ENCODE measurements at places on chromosomes 6 and 20.

DNA sequence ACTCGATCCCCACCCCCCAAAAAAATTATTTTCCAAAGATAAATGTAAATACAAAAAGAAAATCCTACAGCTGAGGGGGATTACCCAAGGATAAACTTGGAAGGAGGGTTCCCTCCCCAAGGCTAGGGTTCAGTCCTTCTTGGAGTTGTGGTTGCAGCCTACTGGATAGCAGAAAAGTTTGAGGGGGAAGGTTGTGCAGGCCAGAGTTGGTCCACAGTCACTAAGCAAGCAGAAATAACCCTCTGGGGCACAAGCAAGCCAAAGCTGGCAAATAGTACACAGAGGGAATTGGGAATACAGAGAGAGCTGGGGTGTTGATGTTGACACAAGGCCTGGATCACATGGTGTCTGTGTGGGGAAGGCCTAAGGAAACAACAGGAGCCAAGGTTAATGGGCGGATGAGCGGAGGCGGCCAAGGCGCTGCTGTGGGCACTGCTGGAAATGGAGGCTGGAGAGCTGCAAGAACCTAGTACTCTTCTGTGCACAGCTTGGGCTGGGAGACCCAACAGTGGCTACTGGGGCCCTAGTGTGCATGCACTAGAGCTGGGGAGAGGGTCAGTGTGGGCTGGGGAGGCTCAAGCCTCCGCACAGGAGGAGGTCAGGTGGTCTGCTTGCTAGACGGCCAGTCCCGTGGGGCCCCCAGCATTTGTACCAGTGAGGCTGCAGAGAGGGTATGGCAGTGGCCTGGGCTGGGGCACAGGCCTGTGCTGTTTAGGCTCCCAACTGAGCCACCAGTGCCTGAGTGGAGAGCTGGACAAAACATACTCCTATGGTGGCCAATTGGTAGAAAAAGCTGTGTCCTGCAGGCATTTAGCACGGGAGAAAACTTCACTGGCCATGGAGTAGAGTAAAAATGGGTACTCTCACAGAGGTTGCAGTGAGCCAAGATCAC, 5.5 kb upstream of the SNRPB start:
- no peak for DNase-seq

- DNase-seq, result no peak
Observed at GRCh38 chr6:113271437-113271836, 585.7 kb upstream of the MARCKS start.

DNA sequence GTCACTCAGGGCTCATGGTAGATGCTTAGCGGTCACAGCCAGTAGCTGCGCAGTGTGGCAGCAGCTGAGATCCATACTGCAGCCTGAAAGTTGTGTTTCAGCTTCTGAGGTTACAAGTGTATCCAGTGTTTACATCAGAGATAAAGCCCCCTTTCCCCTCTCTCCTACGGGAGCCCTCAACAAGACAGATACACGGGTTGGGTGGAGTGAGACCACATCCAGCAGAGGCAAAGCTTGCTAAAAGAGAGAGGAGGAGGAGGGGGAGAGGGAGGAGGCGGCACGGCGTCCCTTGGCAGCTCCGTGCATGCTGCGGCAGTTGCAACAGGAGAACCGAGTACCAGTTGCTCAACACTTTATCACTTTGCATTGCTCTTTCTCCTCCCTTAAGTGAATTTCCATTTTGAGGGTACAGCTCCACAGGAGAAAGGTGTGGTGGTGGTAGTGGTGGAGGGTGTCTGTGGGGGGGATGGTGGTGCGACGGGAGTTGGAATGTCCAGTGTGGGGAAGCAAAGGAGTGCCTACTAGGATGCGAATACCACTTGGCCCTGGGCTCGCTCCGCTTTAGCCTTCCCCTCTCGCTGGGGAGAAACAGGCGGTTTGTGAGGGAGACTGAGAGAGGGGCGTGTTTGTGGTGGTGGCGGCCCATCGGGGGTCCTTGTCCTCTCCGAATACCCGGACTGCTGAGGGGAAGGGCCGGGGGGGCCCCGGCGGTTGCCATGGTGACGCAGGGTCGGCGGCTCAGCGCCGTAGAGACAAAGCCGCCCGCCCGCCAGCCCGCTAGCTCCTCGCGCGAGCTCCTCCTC, 405 bp upstream of the RNF182 start:
- no peak for DNase-seq

DNA sequence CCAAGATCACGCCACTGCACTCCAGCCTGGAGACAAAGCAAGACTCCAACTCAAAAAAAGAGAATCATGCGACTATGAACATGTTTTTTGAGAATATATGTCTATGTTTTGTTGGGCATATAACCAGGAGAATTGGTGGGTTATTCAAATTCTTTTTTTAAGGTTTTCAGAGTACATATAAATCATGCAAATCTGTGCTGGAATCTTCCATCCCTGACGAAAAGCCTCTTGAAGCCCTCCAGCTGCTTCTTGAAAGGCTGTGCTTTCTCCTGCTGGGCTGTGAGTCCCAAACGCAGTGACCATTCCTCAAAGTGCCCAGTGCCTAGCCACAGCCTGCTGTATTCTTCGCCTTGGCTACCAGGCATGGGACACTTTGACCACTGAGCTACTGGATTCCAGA, 9.2 kb upstream of the RAB22A start:
- DNase-seq, result no peak

- DNase-seq, result no peak
Observed at GRCh38 chr20:45359069-45359405, 3.9 kb upstream of the SYS1 start.

GRCh38 chr20:25867776-25868649, 171.4 kb upstream of the ZNF337 start:
- peak; percentile 12 for DNase-seq

GRCh38 chr6:56359201-56359899, 112.0 kb upstream of the COL21A1 start:
- DNase-seq, result peak; percentile 11

GRCh38 chr6:158619922-158620801, 24.4 kb downstream of the DYNLT1 start:
- no peak for DNase-seq

GRCh38 chr6:4943716-4944115, 60.1 kb downstream of the RPP40 start:
- DNase-seq, result no peak

- no peak for DNase-seq
Observed at GRCh38 chr6:46632053-46632452, 20.6 kb downstream of the CYP39A1 start.

DNA sequence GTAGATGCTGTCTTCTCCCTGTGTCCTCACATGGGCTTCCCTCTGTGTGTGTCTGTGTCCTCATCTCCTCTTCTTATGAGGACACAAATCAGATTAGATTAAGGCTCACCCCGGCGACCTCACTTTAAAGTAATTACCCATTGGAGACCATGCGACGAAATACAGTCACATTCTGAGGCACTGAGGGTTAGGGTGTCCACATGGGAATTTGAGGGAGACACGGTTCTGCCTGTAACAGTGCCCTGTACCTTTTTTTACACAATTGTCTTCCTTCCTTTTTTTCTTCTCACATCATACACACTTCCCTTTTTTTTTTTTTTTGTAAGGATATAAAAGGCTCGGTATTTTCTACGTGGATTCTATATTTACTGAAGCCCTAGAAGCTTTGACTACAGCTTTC, 48.9 kb downstream of the DEK start:
- DNase-seq, result no peak

DNA sequence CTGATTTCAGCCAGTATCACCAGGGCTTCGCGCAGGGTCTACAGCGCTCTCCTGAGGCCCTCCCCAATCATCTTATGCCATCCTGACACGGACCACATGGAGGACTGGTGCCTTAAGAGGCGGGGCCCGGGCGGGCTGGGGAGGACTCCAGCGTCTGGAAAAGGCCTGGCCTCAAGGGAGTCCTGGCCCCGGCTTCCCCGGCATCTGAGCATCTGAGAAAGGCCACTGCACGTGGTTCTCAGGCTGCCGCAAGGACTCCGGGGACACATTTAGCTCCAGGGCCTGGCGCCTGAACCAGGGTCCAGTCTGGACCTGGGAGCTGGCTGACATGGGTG, 21.4 kb downstream of the BHLHE23 start:
- DNase-seq, result no peak

GRCh38 chr20:37376791-37377190, 30.9 kb downstream of the SRC start:
- no peak for DNase-seq

- DNase-seq, result no peak
Observed at GRCh38 chr6:3061501-3061941, 6.8 kb upstream of the RIPK1 start.

- DNase-seq, result no peak
Observed at GRCh38 chr6:353642-354614, 37.6 kb upstream of the IRF4 start.

DNA sequence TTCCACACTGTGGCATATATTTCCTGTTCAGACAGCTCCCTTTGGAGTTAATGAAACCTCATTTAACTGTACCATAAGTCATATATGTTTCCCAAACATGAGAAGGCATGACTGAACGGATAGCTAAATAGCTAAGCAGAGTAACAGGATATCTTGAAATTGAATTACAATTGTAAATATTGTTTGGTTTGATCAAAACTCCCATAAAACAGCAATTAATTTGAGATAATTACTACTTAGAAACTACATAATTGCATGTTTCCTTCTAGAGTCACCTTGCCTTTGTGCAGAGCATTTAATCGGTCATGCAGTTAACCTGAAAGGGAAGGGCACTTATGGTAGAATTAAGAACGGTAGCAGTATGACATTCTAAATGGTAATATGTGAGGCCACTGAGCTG, 179.0 kb upstream of the MAP3K7 start:
- no peak for DNase-seq

DNA sequence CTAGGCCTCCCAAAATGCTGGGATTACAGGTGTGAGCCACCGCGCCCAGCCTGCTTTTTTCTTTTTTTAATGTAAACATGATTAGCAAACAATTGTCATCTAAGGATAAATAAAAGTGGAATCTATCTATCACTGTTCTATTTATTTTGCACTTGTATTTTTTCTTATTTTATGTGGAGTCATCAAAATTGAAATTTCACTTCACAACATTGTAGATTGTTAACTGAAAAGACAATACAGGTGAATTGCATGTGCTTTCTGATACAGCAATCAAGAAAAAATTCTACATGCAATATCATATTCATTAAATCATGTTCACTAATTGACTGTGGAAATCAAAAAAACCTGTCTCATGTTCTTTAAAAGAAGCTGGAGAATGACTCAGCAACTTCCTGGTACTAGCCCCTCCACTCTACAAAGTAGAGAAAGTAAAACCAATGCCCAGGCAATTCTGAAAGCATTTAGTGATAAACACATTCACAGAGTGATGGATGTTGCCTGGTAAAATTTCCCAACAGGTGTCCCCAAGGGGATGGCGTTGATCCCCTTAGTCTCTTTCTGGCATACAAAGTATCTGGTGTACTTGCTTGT, 10.7 kb upstream of the RFX6 start:
- DNase-seq, result no peak

DNA sequence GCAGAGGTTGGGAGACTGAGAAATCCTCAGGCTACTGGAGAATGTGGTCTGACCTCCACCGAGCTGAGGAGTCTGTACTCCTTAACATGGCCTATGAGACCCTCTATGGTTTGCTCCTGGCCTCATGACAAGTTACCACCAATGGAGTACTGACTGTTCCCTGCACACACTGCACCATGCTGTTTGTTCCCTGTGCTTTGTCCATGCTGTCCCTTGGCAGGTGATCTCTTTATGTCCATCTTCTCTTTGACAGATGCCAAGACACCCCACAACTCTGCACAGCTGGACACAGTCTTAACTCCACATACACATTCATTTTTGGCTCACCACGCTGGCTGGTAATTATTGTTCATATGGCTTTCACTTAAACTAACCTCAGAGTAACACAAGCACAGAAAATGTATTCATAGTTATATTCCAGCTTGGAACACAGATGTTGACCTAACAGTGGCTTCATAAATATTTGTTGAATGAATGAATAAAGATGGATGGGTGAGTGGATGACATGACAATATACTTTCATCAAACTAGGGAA, 258.0 kb downstream of the ATXN1 start:
- no peak for DNase-seq

GRCh38 chr20:52060794-52061714, 130.5 kb downstream of the ZFP64 start:
- no peak for DNase-seq

DNA sequence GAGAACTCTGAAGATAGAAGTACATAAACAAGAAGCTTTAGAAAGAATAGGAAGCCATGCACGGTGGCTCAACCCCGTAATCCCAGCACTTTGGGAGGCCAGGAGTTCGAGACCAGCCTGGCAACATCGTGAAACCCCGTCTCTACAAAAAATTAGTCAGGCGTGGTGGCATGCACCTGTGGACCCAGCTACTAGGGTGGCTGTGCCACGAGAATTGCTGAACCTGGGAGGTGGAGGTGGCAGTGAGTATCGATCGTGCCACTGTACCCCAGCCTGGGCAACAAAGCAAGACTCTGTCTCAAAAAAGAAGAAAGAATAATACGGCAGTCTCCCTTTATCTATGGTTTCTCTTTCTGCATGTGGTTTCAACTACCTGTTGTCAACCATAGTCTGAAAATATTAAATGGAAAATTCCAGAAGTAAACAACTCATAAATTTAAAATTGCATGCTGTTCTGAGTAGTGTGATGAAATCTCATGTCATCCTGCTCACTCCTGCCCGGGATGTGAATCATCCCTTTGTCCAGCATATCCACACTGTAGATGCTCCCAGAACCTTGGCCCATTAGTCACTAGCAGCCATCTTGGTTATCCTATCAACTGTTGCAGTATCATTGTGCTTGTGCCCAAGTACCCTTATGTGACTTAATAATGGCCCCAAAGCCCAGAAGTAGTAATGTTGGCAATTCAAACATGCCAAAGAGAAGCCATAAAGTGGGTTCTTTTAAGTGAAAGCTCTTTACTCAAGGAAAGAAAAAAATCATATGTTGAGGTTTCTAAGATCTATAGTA, 22.1 kb downstream of the DEK start:
- no peak for DNase-seq

- no peak for DNase-seq
Observed at GRCh38 chr6:40845553-40845952, 193.5 kb downstream of the UNC5CL start.

DNA sequence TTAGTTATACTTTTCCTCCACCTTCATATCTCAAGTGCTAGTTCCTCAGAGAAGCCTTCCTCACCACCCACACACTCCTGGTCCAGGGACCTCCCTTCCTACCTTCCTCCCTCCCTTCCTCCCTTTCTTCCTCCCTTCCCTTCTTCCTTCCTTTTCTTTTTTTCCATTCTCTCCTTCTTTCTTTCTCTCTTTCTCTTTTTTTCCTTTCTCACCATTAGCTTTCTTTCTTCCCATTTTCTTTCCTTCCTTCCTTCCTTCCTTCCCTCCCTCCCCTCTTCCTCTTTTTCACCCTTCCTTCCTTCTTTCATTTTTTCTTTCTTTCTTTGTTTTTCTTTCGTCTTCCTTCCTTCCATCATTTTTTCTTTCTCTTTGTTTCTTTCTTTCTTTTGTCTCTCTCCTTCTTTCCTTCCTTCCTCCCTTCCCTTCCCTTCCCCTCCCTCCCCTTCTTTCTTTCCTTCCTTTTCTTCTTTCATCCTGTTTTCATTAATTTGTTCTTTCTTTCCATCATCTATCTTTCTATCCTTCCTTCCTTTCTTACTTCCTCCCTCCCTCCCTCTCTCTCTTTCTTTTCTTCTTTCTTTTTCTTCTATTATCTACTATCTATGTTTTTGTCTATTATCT, 416.0 kb downstream of the PLCB1 start:
- no peak for DNase-seq

Measured in stimulated activated CD8-positive, alpha-beta memory T cell treated with anti-CD3 and anti-CD28 coated beads, Interleukin-2, amount 100 ng/mL, for 1 hour (primary cell).